Amniotic epithelial cell (primary cell): ENCODE measurements at places on chromosomes 13 and 19.
A peak's percentile ranks its signal among the peaks of the same experiment; 100 is the strongest.

DNA sequence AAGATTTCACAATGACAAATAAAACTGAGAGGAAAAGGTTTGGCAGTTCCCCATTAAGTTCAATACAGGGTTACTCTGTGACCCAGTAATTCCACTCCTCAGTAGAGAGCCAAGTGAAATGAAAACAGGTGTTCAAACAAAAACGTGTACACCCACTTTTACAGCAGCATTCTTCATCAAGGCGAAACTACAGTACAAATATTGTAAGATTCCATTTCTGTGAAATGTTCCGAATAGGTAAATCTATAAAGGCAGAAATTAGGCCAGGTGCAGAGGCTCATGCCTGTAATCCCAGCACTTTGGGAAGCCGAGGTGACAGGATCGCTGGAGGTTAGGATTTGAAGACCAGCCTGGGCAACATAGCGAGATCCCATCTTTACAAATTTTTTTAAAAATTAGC lies 8.9 kb upstream of the GDF15 start:
- DNase-seq, result no peak

GRCh38 chr13:62129000-62129551 lies 713.4 kb upstream of the PCDH20 start:
- no peak for DNase-seq

DNA sequence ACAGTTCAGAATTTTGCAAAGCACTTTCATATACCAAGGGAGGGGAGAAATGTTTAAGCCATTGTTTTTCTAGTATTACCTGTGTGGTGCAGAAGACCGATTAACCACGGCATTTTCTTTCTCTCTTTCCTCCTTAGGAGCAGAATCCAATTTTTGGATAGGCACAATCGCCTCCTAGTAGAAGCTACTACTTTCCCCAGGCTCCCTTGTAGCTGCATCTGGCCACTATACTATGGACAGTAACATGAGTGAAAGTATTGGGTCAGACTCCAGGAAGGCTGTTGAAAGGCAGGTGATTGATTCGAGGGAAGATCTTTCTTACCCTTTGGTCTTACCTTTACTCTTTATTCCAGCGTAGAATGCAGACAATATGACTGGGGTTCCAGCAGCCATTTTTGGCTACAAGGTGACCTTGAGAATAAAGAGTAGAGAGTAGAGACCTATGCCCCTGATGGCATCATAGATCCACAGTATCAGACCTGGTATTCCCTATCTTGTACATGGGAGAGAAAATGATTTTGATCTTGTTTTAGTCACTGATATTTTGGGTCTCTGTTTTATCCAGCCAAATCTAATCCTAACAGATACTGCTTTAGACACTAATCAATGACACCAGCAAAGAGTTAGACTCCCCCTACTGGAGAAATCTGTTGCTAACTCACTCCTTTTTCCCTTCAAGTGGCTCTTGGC lies 77.0 kb downstream of the LRRC63 start:
- peak; percentile 52 for DNase-seq

- peak; percentile 11 for DNase-seq
Observed at GRCh38 chr19:13765395-13766094, 1.2 kb downstream of the MRI1 start.

GRCh38 chr13:70042193-70042592 lies 65.4 kb upstream of the ATXN8OS start:
- DNase-seq, result no peak

GRCh38 chr13:78299832-78300623 lies 303.3 kb downstream of the POU4F1 start:
- no peak for DNase-seq

DNA sequence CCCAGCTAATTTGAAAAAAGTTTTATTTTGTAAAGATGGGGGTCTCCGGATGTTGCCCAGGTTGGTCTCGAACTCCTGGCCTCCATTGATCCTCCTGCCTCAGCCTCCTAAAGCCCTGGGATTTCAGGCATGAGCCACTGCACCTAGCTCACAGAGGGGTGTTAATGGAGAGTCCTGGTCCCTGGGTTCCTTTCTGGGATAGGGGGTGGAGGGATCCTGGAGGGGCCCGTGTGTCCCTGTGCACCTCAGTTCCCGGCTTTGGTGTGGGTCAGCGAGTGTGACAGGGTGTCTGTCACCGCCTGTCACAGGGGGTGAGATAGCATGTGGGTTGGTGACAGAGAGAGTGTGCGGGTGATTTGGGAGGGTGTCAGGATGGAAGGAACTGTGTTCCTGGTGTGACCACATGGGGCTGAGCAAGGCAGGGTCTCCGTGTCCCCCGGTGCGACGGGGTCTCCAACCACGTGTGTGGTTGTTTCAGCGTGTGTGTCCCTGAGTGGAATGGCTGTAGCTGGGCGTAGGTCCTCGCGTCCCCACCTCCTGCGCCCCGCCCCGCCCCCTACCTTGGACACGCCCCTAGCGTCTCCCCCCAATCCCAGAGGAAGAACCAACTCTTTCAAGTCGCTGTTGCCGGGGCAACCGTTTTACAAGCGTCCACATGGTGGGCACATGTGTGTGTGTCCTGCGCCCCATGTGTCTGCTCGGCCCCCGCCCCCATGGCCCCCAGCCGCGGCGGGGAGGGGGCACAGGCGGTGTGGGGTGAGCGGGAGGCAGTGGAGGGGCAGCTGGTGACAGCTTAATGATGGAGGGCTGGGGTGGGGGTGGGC lies 2.9 kb upstream of the NRTN start:
- peak; percentile 34 for DNase-seq

- no peak for DNase-seq
Observed at GRCh38 chr13:32432856-32433255, 4.9 kb upstream of the N4BP2L1 start.

DNA sequence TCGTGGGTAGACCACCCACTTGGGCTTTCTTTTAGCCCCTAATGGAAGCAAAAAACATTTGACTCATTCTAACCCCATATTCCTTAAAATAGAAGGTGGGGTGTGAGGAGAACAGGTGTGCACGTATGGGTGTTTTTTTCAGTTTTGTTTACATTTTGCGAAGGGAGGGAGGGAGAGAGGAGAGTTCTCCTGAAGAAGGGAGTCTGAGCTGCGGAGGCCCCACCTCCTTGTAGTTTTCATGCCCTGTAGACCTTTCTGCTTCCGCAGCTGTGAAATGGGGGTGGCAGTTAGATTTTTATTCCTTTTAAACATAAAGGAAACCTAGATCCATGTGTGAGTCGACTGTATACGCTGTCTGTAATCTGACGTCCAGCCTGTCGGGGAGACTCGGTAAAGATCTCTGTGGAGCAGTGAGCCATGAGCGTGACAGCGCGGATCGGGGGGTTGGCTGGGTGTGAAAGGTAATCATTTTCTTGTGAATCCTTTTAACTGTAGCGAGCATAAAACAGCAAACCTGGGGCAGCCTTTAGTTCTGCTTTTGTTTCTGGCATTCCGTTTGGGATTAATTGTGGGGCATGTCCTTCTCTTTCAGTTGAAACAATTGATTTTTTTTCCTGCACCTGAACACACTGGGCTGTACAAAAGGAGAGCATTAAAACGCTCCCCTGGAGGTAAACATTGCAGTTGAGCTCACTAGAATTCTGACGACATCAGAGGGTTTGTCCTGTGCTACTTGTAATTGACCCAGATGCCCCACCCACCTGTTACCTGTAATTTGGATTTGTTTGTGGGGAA lies 2.3 kb downstream of the UPF1 start:
- no peak for DNase-seq

DNA sequence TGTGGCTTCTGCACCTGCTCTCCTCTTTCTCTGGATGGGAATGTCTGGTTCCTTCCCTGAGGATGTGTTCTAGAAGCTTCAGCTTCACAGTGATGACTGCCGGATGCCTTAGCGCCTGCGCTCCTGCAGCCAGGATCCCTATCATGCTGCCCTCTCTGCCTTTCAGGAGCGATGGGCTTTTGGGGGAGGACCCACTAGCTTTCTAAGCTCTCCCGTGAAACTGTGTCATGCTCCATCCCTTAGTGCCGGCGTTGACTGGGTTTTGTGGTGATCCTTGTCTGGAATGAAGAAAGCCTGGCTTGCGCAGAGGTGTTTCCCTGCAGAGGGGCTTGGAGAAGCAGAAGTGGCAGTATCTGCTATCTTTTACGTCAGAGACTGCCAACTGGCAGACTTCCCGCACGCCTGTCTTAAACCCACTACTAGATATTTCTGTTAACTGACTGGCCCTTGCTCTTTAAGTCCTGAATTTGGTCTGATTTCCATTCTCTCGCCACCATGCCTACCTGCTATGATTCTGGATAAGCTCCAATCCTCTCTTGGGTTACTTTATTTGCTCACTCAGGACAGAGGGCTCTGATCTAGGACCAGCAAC lies 3.8 kb upstream of the KMT2B start:
- DNase-seq, result no peak

GRCh38 chr13:97337985-97338499 lies 95.9 kb upstream of the RAP2A start:
- no peak for DNase-seq

- no peak for DNase-seq
Observed at GRCh38 chr13:38415233-38415632, 65.6 kb downstream of the UFM1 start.

DNA sequence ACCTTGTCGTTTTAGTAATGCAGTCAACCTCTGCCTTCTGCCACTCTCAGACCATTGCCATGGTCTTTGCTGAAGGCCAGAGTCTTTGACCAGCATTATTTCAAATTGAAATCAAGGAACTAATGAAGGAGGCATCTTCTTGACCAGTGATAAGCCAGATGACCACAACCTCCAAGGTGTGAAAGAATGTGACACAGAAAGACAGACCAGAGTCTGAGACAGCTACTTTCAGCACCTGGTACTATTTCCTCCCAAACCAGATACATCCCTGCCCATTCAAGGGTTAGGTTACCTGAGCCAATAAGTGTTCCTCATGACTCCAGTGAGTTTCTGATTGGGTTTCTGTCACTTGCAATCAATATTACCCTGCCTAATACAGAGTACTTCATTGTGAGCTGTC lies 20.3 kb upstream of the RNASEH2B start:
- DNase-seq, result no peak

- no peak for DNase-seq
Observed at GRCh38 chr19:39555883-39556282, 15.9 kb upstream of the EID2 start.

- DNase-seq, result peak; percentile 78
Observed at GRCh38 chr13:24135674-24136300, 24.7 kb upstream of the SPATA13 start.

GRCh38 chr13:31587698-31588266 lies 151.5 kb upstream of the RXFP2 start:
- DNase-seq, result peak; percentile 60

- DNase-seq, result peak; percentile 37
Observed at GRCh38 chr13:59447031-59447430, 716.7 kb downstream of the DIAPH3 start.
